ENCODE measurements at places on chromosomes 7 and 10.

DNA sequence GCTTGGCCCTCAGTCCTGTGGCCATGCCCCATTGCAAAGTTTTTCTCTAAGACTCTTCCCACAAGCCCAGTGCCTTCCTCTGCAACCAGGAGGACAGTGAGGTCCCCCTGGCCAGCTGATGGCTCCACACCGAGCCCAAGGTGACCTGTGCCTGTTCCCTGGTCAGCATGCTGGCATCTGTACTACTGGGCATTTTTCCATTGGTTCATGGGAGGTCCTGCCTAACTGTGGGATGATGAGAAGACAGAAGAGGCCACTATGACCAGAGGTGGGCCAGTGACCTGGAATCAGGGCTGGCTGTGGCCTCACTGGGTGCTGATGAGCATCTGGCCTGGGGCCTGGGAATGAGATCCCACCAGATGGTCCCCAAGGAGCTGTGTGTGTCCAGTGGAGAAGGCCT lies 20.2 kb downstream of the CALML3 start:
- no peak for DNase-seq

DNA sequence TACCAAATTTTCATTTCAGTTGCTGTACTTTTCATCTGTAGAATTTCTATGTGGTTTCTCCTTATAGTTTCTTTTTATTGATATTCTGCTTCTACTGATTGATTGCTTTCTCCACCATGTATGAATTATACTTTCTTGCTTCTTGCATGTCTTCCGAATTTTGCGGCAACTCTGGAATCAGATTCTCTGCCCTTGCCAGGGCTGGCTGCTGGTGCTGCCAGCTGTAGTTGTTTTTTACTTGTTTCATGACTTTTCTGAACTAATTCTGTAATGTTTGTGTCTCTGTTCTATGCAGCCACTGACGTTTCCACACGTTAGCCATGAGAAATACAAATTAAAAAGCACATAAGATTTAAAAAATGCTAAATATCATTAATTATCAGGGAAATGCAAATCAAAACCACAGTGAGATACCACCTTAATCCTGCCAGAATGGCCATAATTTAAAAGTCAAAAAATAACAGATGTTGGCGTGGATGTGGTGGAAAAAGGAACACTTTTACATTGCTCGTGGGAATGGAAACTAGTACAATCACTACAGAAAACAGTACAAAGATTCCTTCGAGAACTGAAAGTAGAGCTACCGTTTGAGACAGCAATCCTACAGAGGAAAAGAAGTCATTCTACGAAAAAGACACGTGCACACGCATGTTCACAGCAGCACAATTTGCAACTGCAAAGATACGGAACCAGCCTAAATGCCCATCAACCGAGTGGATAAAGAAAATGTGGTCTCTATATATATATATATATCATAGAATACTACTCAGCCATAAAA lies 51.5 kb downstream of the MAD1L1 start:
- DNase-seq = no peak

GRCh38 chr7:44310221-44310848 lies 15.1 kb downstream of the CAMK2B start:
- no peak for DNase-seq

DNA sequence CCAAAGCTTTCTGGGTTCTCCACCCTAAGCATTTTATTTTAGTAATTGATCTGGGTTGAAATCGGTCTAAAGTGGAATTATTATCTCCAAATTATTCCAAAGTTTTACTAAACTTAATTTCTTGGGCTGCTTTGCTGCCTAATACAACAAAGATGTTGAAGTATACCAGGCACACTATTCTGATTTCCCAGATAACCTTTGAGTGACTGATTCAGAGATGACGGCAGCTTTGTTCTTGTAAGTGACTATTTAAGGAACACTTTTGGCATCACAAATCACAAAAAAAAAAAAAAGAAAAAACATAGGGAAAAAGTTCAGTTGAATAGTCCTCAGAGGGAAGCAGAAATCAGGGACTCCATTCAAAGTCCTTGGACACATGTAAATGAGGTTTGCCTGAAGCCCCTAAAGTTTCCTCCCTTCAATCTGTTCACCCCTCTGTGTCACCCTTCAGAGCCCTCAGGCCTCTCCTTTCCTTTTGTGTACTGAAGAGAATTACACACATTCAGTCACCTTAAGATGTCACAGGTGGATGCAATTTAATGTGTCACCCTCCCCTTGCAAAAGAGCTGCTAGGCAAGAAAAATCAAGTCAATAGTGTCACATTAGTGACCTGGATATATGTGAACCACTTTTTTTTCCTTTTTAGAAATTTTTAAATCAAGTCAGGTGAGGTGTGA lies 81.5 kb downstream of the RTKN2 start:
- DNase-seq = no peak

GRCh38 chr7:18580950-18581349 lies 85.4 kb downstream of the HDAC9 start:
- no peak for DNase-seq

GRCh38 chr7:125241548-125241947 lies 311.9 kb upstream of the POT1 start:
- no peak for DNase-seq

DNA sequence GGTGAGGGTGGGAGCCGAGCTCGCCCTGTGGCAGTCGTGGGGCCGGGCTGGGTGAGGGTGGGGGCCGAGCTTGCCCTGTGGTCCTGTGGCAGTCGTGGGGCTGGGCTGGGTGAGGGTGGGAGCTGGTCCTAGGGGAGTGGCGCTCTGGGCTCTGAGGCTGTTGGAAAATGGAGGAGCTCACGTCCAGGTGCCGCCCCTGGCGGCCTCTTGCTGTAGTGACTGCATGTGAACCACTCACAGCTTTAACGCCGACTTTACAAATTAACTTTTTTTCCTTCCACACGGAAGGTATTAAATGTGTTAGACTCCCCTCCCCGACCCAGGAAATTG lies 312.6 kb downstream of the WDR37 start:
- peak; percentile 60 for DNase-seq

DNA sequence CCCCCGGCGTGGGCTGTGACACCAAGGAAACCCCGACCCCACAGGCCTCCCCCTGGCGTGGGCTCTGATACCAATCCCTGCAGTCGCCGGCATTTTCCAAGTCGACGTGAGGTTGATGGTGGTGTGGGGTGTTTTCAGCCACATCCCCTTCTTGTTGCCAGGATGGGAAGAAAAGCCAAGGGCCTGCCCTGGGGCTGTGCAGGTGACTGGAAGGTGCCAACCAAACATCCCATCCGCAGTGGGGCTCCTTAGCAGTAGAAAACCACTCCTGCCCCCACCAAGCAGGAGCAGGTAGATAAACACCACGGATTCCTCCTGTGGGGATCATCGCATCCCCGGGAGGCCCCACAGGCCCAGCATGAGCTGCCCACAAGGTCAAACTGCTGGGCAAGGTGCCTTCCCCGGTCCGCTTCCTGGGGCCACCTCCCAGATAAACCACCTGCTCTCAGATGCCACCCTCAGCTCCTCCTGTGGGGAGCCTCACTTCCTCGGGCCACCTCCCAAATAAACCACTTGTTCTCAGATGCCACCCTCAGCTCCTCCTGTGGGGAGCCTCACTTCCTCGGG lies 88.5 kb upstream of the DIP2C start:
- DNase-seq = no peak

DNA sequence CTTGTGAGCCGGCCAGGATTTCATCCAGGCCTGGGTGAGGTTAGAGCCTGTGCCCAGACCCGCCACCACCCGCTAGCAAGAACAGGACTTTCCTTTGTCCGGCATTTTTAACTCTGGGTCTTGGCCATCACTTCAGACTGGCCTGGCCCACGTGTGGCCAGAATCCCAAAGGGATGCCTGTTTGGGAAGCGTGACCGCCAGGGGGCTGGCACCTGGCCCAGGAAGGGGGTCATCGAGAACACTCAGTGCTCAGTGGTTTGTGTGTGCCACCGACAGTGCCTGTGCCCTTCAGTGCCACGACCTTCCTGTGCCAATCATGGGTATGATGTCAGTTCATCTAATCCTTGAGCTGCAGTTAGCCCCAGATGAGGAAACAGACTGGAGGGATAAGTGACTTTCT lies 85.0 kb downstream of the ZMIZ1 start:
- no peak for DNase-seq
